Stimulated activated CD4-positive, alpha-beta T cell treated with anti-CD3 and anti-CD28 coated beads, Interleukin-15, amount 100 ng/mL, for 48 hours (primary cell): ENCODE measurements at places on chromosomes 4 and X.

GRCh38 chr4:165418073-165418472 is 39.3 kb downstream of the CPE start:
- no peak for DNase-seq

DNA sequence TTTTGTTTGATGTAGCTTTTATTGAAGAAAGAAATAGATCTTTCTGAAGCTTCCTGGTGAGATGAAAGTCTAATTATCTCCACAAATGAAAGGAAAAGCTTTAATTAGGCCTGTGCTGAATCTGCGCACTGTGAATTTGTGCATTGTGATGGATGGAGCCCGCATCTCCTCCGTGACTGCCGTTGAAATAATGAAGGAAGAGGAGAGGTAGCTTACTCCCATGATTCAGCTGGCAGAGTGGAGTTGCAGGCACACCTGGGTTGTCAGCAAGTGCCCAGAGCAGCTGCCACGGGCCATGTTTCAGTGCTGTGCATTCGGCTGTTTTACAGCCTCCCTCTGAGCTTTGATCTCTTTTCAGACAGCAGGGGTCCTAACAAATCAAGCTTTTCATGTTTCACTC is 735.3 kb upstream of the TENM3 start:
- DNase-seq = no peak

DNA sequence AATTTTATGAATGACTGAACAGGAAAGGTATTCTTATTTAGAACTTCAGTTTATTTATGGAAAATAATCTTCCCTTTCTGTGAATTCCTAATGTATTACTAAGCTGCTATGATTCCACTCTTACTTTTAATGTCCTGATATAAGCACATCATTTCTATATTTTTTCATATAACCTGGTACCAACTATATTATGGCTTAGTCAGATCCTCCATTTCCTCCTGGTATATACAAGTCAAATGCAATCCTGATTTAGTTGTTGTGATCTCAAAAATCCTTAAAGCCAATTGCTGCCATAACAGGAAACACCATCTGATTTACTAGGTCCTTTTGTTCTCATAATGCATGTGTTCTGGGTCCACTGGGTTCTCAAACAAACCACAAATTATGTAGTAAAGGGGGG is 26.8 kb downstream of the TRMT2B start:
- DNase-seq = no peak

GRCh38 chrX:47244676-47245075 is 11.9 kb downstream of the USP11 start:
- no peak for DNase-seq

- no peak for DNase-seq
Observed at GRCh38 chrX:28158019-28158777, 176.9 kb upstream of the DCAF8L1 start.

- no peak for DNase-seq
Observed at GRCh38 chr4:3642806-3643517, 110.7 kb upstream of the LRPAP1 start.

DNA sequence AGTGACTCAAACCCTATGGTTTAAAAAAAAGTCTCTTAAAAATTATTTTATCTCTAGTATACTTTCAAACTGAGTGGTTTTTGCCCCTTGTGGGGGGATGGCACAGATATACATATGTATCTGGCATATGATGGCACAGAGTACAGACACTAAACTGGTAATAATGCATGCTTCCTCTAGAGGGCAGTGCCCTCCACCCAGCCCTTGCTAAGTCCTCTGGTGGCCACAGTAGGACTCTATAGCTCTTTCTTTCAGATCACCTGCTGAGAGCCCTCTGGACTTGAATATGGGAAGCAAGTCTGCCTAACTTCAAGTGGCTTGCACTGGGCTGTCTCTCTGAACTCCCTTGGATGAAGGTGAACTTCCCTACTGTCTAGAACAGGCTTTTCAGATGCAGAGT is 66.3 kb downstream of the TSPAN7 start:
- DNase-seq = no peak

DNA sequence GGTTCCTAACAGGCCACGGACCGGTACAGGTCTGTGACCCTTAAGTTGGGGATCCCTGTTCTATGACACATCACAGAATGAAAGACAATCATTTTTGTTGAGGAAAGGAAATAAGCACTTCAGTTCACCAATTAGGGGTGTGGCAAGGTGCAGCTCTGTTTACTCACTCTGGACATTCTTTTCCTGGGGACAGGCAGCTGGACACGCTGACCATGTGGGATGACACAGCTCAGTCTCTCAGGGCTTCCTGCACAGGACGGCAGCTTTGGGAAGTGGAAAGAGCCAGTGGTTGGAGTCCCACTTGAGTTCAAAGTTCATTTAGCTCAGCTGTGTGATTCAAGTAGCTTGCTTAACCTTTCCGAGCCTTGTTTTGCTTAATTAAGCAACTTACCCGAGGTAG is 55.7 kb downstream of the NDNF start:
- no peak for DNase-seq

DNA sequence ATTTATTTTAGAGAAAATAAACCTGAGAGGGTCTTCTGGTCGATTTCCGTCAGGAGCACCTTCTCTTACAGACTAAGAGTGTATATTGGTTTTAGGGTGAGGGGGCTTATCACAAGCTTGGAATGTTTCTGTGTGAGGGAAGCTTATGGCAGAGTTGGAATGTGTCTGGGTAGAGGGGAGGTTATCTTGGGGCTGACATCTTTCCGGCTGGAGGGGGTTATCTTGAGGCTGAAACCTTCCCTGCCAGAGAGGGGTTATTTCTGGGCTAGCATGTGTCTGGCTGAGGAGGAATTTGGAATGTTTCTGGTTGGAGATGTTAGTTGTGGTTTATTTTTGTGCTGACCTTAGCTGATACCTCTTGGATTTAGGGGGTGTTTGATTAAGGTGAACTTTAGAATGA is 1312.1 kb downstream of the ADGRL3 start:
- DNase-seq = no peak

- no peak for DNase-seq
Observed at GRCh38 chr4:140839406-140839805, 83.2 kb upstream of the TBC1D9 start.

DNA sequence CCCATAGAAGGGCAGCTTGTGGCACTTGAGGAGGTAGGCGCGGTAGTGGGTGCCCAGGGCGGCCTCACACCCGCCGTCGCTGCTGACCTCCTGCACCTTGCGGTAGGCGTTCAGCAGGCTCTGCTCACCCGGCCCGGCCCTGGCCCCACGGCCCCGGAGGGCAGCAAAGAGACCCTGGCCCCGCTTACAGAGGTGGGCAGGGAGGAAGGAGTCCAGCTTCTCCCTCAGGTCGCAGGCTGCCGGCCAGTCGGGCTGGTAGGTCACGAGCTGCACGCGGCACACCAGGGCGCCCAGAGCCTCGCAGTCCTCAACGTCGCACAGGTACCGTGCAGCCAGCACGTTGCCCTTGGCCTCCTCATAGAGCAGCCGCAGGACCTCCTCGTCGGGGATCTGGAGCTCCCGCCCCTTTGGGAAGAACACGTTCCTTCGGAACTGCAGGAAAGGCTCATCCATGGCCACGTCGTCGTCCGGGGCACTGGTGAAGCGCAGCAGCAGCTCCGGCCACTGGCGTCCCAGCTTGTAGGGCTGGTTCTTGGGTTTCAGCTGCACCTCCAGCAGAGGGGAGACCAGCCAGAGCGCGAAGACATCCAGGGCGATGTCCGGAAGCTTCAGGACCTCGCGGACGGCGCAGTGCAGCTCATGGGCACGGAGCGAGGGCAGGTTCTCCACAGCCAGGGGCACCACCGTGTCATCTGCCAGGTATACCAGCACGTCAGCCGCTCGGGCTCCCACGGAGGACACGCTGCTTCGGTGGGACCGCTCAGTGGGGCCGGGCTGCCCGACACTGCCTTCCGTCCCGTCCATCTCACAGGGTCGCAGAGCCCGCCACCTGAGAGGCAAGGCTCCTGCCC is 17.1 kb upstream of the LAS1L start:
- no peak for DNase-seq

GRCh38 chr4:3445829-3446545 is 4.2 kb downstream of the HGFAC start:
- DNase-seq = no peak

DNA sequence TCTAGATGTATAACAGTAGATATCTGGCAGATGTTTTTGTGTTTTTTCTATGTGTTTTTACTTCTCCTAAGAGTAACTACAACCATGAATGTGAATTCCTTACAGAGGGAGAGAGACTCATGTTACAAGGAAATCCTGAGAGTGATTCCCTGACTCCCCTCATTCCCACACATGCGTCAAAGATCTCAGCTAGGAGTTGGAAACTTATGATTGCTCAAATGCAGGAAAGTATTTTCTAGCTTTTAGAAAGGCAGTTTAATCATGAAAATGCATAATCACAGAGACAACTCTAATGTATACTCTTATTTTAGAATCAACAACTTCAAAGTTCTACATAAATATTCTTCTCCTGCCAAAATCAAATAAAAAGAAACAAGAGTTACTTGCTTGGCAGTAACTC is 121.8 kb downstream of the PDE5A start:
- DNase-seq = no peak

GRCh38 chr4:38696697-38697096 is 32.7 kb downstream of the KLF3 start:
- no peak for DNase-seq

- DNase-seq = no peak
Observed at GRCh38 chrX:145190801-145191389, 56.4 kb upstream of the SPANXN1 start.

DNA sequence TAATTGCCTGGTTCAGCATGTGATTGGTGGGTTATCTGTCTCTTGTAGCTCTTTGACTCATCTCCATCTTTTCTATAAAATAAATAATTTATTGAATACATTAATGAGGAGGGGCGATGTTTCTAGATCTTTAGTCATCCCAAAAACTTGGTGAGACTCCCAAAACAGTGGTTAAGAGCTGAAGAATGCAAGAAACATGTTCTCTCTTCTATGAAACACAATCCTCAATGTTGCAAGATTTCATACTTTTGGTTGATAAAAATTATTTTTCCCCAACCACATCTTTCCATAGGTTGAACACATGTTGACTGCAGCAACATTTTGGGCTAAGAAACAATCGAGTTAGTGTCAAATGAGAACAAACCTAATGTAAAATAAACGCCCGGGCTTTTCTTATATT is 1.2 kb upstream of the TMEM47 start:
- no peak for DNase-seq

GRCh38 chr4:113591982-113592381 is 169.6 kb downstream of the CAMK2D start:
- DNase-seq = no peak

DNA sequence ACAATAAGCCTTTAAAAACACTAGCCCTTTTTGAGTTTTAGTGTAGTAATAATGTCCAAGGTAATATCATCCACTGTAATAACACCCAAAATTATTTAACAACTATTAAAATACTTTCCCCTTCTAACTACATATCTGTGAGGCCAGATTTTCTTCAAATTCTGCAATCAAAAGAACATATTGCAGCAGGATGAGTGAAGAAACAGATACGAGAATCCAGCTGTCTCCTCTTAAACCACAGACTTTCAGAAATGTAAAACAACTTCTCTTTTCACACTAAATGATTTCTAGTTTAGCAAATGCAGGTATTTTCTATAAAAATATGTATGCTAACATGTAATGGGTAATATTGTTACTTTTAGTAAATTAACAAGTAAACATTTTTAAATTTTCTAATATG is 148.9 kb downstream of the PRDM5 start:
- DNase-seq = no peak

GRCh38 chr4:6530964-6531363 is 44.0 kb upstream of the MAN2B2 start:
- no peak for DNase-seq

DNA sequence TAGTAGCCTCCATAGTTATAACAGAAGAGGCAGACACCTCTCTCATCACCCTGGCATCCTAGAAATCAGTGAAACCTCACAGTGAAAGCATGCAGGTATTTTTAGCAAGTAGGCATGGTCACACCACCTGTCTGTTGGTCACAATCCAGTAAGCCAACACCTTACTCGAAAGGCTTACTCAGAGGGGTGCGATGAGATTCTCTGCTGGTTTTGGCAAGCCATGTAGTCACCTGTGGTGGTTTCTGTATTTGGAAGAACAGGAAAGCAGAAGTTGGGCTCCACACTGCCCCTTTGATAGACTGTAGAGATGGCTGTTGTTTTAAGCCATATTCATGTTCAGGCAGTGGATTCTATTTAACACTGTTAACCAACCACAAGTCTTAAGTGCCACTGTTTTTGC is 134.7 kb downstream of the DCLK2 start:
- DNase-seq = no peak

GRCh38 chr4:47032405-47033106 is 1.2 kb downstream of the GABRB1 start:
- peak; percentile 10 for DNase-seq

DNA sequence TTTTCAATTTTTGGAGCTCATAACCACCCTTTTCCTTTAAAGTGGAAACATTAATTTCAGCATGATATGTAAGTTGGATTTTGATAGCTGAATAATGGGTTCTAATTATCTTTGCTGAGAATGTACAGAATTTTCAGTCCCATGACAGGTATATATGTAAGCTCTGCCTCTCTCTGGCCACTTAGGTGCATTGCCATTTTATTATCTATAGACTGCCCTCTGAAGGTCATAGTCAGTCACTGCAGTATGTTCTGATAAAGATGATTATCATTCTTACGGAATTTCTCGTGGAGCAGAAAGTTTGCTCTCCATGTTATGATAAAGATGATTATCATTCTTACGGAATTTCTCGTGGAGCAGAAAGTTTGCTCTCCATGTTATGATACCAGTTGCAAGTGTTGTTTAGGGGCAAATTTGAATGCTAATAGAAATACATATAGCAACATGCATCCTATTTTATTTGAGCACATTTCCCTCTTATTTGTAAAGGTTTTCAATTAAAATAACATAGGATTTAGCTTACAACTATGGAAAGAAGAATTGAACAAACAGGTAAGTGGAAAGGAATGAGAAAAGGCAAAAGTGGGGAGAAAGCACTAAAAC is 10.4 kb downstream of the AFP start:
- DNase-seq = no peak

DNA sequence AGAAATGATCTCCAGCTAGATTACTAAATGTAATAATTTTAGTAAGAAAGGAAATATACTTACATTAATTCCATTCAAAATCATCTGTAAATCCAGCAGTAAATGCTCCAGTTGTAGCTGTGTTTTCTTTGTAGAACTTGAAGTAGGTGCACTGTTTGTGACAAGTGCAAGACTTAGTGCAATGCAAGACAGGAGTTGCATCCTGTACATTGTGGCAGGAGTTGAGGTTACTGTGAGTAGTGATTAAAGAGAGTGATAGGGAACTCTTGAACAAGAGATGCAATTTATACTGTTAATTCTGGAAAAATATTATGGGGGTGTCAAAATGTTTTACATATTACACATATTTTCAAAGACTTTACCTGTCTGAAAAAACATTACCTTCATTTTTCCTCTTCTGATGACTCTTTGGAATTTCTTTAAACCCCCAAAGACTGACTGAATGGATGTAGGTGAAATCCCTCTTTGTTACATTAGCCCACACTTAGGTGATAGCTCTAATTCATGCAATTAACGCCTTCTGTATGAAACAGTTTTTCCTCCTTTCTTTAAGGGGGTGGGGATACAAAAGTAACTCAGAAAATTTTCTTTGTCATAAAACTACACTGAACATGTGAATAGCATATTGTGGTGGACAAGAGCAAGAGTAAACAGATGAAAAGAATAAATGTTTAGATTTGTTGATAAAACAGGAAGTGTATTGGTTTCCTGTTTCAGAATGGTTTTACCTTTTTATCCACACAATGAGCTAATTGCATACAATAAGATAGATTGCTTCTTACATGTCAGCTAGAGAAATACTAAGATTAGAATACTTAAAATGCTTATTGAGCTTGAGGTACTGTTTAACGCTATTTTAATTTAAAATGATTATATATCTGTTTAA is at the start of gene IL2:
TSS of gene IL2 (minus strand) at position 495 of the 886 bp plus-strand sequence. CDS start at position 210, 285 bp downstream.
- DNase-seq = no peak

GRCh38 chr4:33561259-33561658 is 2683.1 kb downstream of the ARAP2 start:
- DNase-seq = no peak
